Kidney tubule cell (primary cell): ENCODE measurements at places on chromosomes 5 and 9.

DNA sequence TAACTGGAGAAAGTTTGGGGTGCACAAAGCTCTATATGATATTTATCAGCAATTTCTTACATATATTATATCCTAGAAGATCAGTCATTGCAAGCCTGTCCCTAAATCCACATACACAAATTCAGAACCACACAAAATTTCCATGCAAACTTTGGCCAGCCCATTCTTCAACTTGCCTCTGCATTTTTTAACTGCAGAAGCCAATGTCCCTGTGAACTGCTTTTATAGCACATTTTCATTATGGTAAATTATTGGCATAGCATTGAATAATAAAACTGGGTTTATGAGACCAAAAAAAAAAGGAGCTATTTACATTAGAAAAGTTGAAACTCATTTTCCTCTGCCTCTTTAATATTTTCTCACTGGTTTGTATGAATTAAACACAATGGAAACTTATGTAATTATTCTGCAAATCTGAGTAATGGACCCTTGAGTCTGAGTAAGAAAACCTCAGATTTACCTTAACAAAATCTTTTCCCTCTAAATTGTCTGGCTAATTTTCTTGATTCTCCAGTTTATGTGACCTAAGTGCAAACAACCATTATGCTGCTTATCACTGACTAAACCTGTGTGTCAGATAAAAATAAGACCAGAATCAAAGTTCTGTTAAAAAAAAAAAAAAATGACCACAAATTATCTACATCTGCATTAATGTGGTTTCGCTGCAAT, 398.9 kb downstream of the EFNA5 start:
- no peak for DNase-seq

DNA sequence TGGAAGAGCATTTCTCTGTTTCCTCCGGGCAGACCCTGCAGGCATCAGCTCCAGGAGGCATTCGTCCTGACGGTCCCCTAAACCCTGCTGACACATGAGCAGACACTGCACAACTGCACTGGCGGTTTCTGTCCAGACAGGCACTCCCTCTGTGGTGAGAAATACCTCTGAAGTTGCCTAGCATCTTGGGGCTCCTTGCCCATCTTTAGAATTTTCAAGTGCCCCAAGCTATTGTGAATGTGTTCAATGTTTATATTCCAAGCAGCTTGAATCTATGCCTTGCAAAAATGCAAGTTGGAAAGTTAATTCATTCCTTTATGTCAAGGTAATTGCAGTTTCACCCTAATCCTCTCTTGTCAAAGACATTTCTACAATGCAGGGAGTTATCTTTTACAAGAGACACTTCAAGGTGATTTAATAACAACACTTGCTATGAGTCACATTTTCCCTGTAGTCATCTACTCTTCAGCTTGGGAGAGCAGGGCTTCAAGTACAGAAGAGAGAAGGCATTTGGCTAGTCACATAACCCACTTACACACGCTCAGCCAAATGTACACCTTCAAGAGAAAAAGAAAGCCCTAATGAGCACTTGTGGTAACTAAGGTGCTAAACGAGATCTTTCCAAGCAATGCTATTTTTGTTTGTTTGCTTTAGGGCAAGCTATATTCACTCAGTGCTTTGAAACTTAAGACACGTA, 302.5 kb downstream of the MLLT3 start:
- DNase-seq = peak; percentile 65

DNA sequence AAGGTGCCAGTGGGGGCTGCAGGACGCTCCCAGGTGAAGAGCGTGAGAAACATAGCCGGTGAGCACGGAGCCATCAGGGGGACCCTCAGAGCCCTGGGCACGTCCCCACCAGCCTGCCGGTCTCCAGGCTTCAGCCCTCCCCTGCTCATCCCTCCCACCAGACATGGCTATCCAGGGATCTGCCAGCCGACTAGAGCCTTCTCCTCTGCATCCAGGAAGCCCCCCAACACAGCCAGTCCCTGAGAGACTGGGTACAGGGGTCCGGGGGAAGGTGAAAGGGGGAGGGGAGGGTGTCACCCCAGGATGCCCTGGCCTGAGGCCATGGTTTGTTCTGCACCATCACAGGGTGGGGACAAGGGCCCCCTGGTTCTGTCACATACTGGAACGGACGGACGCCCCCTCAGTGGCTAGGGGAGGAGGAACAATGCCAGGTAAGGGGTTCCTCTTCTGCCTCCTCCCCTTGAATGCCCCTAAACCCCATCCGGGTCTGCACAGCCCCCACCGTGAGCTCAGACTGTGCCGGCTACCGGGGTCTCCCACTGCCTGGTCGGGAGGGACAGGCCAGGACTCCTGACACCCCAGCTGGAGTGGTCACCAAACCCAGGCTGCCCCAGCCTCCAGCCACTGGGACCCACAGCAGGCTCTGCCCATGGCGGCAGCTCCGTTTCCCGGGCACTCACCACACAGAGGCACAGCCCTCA, 34.3 kb downstream of the NACC2 start:
- DNase-seq = no peak

DNA sequence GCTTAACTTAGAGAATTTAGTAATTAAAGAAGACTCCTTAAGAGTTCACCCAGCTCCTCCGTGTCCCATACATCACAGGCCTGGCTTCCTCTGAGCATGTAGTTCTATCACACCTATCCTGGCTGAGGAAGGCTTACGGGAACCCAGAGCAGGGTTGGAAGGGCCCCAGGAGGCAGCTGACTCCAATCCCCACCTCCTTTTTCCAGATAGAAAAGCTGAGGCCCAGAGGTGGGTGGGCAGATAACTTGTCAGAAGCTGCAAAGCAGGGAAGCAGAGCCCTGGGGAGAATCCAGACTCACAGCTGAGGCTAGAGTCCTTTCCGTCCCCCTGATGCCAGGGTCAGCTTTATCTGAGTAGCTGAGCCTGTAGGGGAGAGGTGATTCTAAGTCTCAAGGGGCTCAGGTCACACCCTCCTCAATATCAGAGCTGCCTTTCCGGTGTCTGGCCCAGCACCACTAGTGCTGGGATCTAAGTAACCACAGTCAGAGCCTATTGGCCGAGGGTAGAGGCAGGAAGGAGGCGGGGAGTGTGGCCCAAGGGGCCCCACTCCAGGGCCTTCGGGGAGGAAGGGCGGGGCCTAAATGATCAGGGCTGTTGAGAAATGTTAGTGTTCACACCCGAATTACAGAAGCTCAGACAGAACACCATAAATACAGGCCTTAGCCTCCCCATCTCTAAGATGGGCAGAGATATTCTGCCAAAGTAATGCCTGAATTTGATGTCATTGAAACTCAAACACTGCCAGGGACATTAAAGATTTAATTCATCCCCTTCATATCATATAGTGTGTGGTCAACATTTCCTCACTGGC, 9.9 kb downstream of the CCDC69 start:
- DNase-seq = no peak

GRCh38 chr5:145947581-145947980, 11.2 kb downstream of the SH3RF2 start:
- no peak for DNase-seq

DNA sequence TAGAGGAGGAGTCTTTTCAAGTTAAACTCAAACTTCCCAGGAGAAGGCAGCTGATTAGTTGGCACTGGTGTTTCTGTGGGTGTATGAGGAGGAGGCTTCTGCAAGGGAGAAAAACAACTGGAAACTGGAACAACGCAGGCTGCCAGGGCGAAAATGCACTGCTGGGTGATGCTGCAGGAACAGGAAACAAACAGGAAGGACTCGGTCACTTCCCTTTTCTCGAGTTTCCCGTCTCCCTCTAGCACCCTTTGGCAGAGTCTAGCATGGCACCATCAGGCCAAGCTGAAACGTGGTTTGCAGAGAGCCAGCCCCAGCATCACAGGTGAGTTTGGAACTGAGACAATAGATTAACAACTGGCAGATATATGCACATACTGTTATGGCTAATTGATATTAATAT, 77.5 kb upstream of the CAST start:
- DNase-seq = no peak

DNA sequence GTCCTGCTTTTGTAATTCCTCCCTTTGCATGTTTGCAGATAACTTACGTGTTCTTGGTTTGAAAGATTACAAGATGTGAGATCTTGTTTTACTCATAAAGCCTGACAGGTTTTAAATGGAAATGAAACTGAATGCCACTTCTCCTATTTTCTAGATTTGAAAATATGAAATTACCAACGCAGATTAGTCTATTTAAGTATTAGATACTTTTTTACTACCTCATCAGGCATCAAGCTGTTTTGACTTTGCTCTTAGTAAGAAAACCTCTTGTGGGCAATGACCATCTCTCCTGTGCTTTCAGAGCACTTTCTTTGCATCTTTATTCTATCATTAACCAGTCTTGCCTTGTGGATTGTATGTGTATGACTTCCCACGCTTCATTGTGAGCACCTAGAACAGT, 3.5 kb downstream of the DMXL1 start:
- no peak for DNase-seq

- DNase-seq = peak; percentile 37
These were observed 650 bp downstream of the FRMD3 start for GRCh38 chr9:83537331-83538171.

DNA sequence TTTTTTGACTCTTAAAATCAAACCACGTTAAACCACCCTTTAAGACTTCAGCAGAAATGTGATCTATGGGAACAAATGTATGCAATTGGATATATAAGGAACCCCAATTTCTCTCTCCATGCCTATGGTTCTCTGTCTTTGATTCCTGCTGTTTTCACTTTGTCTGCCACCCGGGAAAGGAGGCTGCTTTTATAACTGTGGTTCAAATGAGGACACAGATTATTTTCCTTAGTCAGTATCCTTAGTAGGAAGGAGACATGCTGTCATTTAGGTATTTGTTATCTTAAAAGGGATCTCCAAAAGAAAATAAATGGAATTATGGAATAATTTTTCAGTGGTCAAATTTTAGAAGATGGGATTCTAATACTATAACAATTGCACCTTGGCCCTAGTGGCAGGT, 176.1 kb upstream of the NREP start:
- no peak for DNase-seq

DNA sequence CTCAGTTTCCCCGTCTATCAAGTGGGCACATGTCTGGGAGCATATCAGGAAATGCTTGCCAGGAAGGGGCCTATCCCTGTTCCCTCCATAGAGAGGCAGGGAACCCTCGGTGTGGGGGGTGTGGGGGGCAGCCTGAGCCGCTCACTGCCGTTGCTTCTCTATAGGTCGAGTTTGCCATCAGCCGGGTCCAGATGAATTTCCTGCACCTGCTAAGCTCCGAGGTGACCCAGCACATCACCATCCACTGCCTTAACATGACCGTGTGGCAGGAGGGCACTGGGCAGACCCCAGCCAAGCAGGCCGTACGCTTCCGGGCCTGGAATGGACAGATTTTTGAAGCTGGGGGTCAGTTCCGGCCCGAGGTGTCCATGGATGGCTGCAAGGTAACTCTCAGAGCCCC, 13.8 kb upstream of the ORM1 start:
- DNase-seq = no peak

DNA sequence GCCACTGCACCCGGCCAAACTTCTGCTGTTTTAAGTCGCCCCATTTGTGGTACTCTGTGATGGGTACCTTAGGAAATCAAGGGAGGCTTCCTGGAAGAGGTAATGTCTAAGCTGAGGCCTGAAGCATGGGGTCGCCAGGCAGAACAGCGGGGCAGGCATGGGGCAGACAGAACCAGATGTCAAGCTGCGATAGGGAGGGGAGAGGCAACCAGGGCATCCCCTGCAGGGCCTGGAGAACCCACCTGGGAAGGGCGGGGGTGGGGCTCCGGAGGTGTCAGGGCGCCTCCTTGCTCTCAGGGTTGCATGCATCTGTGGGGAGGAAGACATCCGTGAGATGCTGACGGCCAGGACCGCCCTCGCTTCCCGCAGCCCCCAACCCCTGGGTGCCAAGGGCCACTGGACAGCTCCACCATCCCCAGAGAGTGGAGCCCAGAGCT, 2.8 kb downstream of the LCN15 start:
- no peak for DNase-seq

DNA sequence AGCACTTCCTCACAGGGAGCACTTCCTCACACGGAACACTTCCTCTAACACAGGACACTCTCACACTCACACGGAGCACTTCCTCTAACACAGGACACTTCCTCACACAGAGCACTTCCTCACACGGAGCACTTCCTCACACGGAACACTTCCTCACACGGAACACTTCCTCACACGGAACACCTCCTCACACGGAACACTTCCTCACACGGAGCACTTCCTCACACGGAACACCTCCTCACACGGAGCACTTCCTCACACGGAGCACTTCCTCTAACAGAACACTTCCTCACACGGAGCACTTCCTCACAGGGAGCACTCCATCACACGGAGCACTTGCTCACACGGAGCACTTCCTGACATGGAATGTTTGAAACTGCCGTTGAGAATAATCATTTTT, 13.4 kb downstream of the POMT1 start:
- DNase-seq = no peak

DNA sequence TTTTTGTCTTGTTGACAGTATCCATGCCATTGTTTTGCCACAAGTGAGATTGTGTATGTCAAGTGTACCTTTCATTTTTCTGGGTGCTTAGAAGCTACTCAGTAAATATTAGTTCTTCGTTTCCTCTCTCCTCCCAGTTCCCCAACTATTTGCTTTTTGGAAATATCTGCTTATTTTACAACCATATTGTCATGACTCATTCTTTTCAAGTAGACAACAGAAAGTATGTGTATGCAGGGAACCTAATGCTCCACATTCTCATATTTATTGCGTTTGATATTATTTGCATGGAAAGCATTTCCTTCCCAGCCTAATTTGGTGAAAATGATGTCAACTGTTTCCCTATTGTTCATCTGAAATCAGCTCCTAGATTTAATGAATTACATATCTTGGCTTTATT, 483.7 kb upstream of the RIOK2 start:
- DNase-seq = no peak

DNA sequence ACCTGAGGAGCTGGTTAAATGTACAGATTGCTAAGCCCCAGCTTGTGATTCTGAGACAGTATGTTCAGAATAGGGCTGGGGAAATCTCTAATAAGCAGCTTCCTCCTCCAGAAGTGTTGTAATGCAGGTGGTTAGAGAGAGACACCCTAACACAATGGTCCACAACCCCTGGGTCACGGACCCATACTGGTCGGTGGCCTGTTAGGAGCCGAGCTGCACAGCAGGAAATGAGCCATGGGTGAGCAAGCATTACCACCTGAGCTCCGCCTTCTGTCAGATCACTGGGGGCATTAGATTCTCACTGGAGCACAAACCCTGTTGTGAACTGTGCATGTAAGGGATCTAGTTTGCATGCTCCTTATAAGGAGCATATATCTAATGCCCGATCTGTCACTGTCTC, 61.8 kb downstream of the SLC36A1 start:
- peak; percentile 72 for DNase-seq

- DNase-seq = peak; percentile 5
These were observed 43.7 kb upstream of the TEK start for GRCh38 chr9:27065288-27065687.
